Fibroblast of the conjunctiva (primary cell): ENCODE measurements at places on chromosomes 5 and 9.

DNA sequence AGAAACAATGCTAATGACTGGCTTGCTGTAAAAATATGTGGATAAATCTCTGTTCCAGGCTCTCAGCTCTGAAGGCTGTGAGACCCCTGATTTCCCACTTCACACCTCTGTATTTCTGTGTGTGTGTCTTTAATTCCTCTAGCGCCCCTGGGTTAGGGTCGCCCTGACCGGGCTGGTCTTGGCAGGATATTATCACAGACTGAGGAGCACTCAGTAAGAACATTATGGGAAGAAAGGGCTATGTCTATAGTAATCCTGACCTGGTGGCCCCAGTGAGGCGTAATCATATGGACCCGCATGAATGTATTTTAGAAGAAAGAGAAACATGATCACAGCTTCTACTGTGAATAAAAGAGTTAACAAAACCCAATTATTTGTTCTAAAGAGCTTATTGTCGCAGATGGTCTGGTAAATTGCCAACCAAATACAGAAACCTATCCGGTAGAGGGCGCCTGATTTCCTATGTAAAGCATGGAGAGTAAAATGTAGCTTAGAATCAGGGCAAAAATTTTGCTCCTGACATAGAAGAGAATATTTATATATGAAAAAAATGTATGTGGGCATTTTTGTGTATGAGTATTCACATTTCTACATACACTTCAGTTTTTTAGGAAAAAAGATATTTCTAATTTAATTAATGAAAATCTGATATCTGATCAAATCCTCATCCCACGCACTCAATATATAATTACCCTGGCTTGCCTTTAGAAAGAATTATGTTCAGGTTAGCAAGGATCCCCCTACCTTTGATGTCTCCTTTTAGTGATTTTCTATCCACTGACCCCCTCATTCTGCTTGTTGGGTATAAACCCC lies 5.8 kb upstream of the IFNA1 start:
- peak; percentile 68 for DNase-seq

GRCh38 chr5:67605730-67606585 lies 409.4 kb upstream of the CD180 start:
- DNase-seq: no peak

DNA sequence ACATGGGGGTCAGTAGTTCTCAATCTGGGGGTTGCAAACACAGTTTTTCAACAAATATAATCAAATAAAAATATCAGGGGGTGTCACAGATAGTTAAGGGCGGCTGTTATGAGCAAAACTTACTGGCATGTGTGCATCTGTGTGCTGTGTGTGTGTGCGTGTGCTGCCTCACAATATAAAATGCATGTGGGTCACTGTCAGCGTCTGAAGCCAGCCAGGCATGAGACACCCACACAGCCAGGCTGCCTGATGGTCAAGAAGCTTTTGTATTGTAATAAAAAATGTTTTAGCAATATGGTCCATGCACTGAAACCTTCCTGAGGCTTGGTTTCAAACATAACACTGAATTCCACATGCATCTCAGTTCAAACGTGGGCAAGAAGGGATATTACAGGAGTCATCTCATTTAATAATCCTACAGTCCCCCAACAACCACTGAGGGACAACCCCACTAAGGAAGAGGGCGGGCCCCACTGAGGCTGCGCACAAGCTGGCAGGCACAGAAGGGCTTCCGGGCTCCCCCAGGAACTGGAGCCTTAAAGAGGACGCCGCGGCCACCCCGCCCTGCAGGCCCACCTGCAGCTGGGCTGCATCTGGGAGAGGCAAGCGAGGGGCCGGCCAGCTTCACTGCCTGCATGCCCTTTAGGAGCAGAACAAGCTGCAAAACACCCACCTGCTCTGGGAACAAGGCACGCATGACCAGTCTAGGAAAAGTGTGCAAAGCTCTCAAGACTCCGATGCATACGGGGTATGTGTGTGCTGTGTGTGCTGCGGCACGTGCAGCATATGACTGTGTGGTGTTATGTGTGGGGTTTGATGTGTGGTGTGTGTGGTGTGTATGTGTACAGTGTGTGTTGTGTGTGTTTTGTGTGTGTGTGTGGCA lies 14.1 kb downstream of the SEMA4D start:
- no peak for DNase-seq

DNA sequence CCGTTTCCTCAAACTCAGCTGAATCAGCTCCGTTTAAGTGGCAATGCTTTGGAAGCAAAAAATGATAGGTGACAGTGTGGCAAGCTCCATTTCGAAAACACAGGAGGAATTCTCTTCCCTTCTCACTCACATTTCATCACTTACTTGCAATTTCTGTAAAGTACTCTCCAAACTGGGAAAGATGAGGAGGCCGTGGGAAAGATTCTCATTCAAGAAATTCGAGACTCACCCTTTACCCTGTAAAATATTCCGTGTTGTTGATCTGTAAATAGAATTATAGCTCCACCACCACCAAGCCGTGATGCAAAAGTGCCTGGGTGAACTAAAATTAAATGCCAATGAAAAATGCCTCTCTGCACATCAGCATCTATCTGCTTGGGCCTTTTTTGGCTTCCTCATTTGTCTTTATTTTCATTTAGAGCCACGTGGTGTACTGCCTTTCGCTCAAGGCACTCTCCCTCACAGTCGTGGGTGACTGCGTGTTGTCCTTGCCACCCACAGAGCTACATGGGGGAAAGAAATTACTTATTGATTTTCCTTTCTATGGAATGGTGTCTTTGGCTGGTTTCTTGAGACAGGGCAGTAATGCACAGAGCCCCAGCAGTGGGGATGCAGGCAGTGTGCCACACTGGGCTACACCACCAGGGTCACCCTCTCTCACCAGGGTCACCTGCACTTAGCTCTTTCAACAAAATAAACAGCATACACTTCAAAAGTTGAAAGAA lies 289.3 kb upstream of the TAS2R1 start:
- no peak for DNase-seq

- no peak for DNase-seq
Observed at GRCh38 chr5:79001471-79001870, 16.4 kb upstream of the ARSB start.

DNA sequence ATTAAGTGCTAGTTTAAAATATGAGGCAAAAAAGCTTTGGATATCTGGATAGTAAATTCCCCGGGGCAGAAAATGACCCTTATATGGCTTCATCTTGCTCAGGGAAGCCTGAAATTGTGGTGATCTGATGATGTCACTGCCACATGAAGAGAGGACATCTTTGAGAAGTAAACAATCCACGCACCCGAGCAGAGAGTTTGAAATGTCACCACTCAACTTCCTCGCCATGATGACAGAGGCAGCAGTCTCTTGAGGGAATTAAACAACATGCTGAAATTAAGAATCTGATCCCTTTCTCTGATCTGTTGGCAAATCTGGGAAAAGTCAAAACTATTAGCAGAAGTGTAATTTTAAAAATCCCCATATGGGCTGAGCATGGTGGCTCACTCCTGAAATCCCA lies 110.0 kb downstream of the TLE1 start:
- DNase-seq: no peak

DNA sequence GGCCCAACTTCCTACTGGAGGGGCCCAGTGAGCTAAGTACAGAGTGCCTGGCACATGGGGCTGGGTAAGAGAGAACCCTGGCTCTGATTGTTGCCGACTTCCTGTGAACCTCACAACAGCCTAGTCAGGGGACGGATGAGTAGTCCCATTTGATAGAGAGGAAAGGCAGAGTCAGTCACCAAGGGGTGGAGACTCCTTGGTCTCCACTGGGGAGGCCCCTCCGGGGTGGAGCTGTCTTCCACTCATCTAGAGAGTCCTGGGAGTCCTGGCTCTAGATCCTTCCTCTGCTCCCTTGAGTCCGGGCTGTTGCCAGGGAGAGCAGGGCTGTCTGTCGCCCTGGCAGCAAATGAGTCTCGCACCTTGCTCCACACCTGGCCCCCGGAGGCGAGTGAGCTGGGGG lies 8.0 kb downstream of the GRK6 start:
- DNase-seq: no peak

DNA sequence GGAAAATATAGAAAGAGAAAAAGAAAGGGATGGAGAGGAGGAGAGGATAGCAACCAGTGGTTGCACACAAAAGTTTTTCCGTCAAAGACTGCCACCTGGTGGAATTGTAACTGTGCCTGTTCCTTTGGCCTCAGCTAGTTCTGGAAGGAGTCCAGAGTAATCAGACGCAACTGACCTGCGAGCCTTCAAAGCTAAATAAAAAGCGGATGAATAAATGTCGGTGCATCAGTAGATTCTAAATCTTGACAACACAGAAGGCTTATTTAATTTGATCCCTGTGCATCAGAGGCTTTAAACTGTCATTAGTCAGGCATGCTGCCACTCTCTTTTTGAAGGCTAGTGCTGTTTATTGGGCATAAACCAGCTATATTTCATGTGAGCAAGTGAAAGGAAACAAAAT lies 132.9 kb upstream of the ACO1 start:
- peak; percentile 17 for DNase-seq

DNA sequence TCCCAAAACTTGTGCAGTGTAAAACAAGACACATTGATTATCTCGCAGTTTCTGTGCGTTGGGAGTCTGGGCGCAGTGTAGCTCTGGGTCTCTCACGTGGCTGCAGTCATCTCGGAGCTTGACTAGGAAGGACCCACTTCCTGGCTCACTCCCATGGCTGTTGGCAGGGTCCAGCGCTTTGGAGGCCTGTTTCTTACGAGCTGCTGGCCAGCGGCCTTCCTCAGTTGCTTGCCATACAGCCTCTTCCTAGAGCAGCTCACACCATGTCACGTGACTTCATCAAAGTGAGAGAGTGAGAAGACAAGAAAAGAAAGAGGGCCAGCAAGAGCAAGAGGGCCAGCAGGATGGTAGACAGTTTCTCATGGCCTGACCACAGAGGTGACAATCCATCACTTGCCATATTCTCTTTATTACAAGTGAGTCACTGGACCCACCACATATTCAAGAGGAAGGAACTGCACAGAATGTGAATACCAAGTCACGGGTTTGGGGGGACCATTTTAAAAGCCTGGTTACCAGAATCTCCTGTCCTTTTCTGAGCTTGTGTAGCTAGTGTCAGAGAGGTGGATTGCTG lies 36.2 kb downstream of the MCCC2 start:
- no peak for DNase-seq

DNA sequence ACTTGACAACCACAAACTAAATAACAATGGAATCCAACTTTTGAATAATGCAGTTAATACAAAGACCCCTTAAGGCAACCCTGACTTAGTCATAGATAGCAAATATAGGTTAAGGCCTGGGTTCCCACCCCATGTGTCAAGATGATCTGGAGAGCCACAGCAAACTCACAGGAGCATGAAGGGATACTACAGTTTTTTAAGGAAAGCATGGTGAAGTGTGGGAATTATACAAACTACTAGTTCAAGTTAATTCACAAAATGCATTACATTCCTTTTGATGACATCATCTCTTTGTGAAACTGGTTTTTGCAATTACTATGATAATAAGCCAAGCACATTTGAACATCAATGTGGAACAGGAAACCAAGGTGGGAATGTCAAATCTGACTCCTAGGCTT lies 50.6 kb downstream of the LHFPL2 start:
- DNase-seq: no peak

DNA sequence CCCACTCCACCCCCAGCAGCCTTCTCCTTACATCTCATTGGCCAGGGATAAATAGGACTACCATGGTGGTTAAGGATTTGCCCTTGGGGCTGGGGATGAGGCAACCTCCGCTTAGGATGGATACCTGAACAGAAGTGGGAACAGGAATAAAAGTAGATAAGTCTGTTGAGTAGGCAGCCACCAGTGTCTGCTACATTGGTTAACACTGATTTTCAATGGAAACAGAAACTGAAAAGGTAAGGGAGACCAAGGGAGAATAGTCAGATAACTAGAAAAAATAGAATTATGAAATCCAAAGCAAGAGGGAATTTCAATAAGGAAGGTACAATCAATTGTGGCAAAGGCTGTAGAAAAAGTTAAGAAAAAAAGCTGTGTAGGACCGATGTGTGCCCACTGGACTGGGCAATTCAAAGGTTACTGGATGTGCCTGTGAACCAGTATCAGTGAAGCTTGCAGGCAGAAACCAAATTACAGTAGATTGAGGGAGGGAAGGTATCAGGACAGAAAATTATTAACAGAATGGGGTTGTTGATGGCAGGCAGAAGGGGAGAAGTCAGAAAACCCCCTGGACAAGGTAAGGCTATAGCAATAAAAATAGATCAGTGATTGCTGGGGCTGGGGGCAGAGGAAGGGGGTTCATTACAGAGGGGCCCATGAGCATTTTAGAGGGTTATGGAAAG lies 48.7 kb downstream of the DNAJC21 start:
- DNase-seq: no peak

DNA sequence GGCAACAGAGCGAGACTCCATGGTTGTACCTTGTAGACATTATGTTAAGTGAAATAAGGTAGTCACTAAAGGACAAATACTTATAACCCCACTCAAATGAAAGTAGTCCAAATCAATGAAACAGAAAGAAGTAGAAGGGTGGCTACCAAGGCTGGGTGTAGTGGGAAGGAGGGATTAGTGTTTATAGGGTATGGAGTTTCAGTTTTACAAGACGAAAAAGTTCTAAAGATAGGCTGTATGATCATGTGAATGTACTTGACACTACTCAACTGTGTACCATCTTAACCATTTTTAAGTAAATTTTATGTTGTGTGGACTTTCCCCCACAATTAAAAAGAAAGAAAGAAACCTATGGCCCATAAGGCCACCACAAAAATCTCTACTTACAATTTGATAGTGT lies 32.2 kb downstream of the ALDH7A1 start:
- no peak for DNase-seq

- no peak for DNase-seq
Observed at GRCh38 chr5:145976431-145977155, 40.2 kb downstream of the SH3RF2 start.

GRCh38 chr5:67417839-67418238 lies 221.2 kb upstream of the CD180 start:
- no peak for DNase-seq

- DNase-seq: no peak
Observed at GRCh38 chr5:132019857-132020555, 8.5 kb upstream of the ACSL6 start.

- DNase-seq: peak; percentile 94
Observed at GRCh38 chr9:88651682-88652633, 117.0 kb downstream of the NXNL2 start.

DNA sequence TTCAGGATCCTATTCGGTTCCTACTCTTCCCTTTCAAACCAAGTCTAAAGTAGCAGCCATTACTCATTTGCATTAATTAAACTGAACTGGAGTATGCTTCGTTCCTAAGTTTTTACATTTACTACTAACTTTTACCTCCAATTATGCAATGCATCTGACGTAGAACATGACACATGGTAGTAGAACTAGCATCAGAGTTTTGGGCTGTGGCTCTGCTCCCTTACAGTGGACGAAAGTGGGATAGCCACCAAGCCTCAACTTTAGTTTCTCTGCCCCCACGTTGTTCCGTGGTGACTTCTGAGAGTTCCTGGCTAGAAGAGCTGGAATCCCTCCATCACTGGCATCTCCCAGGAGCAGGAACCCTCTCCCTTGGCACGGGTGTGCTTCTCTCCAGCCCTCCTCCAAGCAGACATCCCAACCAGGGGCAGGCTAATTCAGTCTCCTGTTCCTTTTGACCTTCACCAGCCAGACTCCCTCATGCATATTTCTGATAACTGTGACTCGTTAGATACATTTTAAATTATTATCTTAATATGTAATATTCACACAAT lies 2.9 kb downstream of the IFNE start:
- no peak for DNase-seq
